ENCODE measurements at places on chromosomes 7 and 10.

- DNase-seq: no peak
Measured at GRCh38 chr10:108957681-108958080, 965.6 kb downstream of the XPNPEP1 start.

DNA sequence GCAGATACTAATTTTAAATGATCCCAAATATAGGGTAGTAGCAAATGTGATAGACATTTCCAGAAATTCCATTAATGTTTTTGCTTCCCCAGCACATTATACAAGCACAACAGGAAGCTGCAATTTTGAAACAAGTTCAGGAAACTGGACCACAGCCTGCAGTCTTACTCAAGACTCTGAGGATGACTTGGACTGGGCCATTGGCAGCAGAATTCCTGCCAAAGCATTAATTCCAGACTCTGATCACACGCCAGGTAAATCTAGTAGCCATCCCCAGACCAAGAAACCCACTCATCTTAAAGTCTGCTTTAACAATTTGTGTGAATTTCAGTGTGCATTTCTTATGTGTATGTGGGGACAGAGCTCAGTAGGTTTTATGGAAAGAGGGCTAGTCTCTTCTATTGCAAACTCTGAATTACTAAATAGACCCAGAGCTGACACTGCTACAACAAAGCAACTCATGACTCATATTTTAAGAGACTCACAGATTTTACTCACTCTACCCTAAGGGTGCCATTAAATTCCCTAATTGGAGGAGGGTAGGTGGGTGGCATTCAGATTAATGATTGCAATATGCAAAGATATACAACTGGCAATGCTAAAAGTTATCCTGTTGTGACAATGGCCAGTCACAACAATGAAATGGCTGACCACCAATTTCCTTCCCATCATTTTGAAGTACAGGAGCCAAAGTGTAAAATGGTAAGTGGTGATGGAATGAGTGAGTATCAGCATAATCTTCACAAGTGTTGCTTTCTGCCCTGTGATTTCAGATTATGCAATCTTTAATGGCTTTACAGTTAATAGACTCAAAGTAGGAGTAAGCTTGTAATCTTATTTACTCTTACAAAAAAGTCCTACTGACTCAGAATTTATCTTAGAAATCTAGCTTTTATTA, 317.6 kb upstream of the PLXDC2 start:
- DNase-seq: no peak

DNA sequence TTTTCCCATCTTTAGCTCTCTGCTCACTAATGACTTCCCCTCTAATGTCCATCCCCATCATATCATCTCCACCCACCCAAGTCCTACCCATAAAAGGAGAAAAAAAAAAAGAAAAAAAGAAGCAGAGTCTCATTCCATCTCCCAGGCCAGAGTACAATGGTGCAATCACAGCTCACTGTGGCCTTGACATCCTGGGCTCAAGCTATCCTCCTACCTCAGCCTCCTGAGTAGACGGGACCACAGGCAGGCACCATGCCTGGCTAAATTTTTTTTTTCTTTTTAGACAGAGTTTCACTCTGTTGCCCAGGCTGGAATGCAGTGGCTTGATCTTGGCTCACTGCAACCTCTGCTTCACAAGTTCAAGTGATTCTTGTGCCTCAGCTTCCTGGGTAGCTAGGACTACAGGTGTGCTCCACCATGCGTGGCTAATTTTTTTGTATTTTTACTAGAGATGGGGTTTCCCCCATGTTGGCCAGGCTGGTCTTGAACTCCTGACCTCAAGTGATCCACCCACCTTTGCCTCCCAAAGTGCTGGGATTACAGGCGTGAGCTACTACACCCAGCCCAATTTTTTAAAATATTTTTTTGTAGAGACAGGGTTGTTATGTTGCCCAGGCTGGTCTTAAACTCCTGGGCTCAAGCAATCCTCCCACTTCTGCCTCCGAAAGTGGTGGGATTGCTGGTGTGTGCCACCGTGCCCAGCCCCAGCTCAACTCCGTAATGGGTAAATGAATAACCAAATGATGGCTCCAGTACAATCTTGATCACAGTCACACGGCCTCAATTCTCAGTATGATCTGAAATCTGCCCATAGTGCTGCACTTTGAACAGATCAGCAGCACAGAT, 24.6 kb upstream of the SGMS1 start:
- DNase-seq: no peak

- no peak for DNase-seq
Measured at GRCh38 chr7:69844264-69844868, 246.1 kb downstream of the AUTS2 start.

DNA sequence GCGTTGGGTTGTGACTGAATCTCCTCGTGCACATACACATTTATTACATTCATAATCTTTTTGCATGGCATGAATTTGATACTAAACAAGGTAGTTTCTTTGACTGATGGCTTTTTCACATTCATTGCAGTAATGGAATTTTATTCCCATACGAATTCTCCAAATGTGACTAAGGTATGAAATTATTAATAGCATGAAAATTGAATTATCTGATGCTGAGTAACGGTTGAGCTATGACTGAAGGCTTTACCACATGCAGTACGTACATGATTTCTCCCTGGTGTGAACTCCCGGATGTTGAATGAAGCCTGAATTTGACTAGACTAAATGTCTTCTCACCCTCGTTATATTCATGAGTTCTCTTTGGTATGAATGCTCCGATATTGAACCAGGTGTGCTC, 104.4 kb upstream of the C1GALT1 start:
- DNase-seq: no peak

DNA sequence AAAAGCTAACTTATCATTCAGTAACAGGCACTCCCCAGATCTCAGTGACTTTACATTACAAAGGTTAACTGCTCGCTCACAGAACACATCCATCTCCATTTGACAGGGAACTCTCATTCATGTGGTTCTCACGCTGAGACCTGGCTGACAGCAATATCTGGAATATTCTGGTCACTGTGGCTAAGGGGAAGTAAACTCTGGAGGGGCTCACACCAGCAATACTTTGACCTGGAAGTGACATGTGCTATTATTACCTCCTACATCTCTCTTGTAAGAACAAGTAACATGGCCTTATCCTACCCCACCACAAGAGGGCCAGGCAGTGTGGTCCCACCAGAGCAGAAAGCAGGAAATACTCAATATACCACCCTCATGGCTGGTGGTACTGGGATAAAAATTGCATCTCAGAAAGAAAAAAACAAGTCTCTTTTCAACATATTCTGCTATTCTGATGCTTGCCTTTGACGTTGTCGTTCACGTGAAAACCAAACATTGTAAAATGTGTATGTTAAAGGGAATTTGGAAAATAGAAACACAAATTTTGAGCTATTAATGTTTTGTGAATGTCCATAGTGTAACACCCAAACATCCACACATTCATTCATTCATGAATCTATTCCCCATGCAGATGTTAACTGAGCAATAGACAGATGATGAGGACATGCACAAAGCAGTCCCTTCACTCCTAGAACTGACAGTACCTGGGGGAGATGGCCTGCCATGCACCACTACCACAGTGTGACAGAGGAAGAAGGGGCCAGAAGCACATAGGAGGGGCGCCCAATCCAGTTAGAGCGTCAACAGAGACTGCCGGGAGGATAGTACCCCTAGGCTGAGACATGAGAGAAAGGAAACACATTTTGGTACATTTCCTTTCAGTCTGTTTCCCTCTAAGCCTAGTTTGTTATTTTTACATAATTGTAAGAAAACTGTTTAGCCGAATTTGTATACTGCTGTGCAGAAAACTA, 166.0 kb upstream of the SP4 start:
- DNase-seq: no peak
